Coronary artery (tissue), 2 donors: ENCODE measurements at places on chromosomes 5 and 9.

DNA sequence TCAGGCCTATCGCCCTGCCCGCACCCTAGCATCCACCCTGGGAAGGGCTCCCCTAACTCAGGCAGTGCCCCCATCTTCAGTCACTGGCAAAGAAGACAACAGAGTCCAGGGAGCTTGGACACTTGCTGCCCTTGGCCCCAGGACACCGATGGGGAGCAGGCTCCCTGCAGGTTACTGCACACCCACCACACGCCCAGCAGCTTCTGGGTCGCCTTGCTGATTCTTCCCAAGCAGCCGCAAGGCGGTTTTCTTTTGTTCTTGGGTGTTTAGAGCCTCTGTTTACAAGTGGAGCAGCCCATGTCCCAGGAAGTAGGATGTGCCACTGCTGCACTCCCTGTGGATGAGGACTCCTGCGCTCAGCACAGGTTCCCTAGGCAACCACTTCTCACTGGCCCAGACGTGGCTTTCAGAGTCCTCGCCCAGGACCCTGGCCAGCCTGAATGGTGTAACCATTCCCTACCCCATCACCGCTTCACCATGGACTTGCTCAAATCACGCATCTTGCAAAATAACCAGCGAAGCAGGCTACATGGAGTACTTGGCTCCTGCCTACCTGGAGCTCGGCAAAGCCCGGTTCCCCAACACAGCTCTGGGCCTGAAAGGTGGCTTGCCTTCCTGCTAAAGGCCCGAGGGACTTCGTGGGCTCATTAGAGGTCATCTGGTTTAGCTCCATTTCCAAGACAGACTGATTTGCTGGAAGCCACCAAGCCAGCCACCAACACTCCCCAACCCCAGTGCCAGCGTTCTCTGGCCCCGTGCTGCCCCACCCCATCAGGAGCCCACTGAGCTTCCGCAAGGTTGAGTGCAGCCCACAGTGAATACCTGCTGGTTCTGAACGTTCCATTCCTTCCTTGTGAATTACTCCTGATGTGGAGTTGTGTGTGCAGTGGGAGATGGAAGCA lies 60.0 kb downstream of the PSMB7 start:
- peak; percentile 64 for DNase-seq

DNA sequence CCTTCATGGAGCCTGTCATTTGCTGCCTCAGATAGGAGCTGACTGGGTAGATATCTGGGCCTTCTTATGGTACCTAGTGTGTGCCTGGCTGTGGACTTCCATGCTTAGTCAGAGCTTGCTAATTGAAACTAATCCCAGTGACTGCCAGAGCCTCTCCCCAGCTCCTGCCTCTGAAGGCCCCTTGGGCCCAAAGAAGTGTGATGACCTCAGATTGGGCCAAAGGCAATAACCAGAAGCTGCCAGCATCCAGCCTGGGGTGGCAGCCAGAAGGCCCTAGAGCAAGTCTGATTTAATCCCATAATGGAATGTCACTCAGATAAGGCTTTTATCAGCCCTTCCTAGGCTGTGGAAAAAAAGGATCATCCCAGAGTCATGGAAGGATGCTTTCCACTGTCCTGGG lies 17.1 kb upstream of the CDC23 start:
- no peak for DNase-seq

- no peak for DNase-seq
Measured at GRCh38 chr9:7601739-7602138, 197.8 kb downstream of the DMAC1 start.

DNA sequence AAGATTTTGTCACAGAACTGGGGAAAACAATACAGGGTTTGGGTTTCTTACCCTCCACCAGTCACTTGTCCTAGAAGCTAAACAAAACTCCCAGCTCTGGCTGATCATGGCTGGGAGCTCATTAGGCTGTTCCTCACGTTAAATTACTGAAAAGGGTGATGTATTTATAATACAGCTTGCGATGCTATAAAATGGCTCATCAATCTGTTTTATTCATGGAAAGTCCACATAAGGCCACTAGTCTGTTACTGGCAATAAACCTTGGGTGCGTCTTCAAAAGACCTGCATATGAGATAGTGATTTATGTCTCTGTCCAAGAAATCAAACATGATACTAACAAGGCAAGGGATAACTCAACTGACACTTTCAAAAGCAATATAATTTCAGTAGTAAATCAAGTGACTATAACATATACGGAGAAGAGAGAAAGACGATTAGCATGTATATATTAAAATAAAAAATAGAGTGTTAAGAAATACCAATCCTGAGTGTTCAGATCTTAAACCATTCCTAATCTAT lies 219.0 kb downstream of the BNC2 start:
- no peak for DNase-seq
